NCI-H524 (cell line): ENCODE measurements at places on chromosomes 3 and 15.

DNA sequence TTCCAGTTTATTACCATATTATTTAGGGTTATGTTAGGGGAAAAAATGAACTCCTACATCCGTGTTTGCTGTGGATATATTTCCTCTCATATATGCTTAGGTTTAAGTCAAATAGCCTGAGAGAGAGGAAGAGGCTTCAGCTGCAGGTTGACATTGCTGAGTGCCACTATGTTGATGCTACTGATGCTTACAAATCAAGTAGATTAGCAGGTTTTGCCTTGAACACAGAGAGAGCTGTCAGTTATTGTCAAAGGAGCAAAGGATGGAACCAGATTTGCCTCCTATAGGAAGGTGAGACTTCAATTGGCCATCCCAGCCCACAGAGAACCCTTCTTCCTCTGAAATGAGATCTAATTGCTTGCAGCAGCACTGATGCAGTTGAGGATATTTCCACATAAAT, 339.2 kb downstream of the CADM2 start:
- DNase-seq = no peak

- no peak for DNase-seq
Measured at GRCh38 chr15:94586099-94586498, 354.7 kb downstream of the MCTP2 start.

DNA sequence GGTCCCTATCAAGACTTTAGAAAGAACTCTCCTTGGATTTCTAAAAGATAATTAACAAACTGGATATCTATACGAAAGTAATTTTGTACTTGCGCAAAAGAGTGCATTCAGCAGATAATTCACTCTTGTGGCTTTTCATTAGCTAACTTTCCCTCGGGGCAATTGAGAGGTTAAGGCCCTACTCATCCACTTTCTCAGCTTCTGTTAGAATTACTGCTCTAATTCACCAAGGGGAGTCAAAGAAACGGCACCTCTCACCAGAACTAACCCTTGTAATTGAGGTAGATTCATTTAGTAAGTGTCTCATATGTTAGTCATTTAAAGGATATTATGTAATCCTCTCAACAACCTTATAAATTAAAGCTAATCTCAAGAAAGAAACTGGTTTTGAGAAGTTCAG, 22.5 kb upstream of the MB21D2 start:
- DNase-seq = no peak

- no peak for DNase-seq
Measured at GRCh38 chr15:64622410-64623260, 152.8 kb downstream of the RBPMS2 start.
